ENCODE measurements at places on chromosomes 3 and 15.

- DNase-seq: no peak
Observed at GRCh38 chr3:168974617-168975403, 688.7 kb downstream of the MECOM start.

GRCh38 chr3:85670634-85671205 lies 711.9 kb downstream of the CADM2 start:
- DNase-seq: no peak

DNA sequence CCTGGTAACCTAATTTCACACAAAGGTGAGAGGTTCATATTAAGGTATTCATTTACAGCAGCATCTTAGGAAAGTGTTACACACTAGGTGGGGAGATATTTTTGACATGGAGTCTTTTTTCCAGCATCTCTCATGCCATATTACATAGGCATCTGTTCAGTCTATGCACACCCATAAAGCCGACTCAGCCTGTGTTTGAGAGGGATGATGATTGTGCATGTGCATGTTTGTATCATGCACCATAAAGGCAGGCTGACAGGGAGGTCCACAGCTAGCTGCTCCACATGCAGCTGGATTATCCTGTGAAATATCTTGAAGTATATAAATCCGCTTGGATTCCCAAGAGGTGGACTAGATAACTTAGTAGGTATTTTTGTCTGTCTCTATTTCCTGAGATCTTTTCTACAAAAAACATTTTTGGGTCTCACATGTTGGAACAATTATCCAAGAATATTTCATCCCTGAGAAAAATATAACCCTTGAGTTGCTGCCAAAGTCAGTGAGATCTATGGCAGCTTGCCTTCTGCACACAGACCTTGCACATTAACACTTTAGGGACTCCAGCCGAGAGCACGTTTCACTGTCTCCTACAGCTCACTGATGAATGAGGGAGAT lies 288.4 kb upstream of the DPH6 start:
- DNase-seq: no peak

- no peak for DNase-seq
Observed at GRCh38 chr3:155382396-155383042, 89.0 kb upstream of the STRIT1 start.

GRCh38 chr15:40894681-40895448 lies 615 bp downstream of the VPS18 start:
- no peak for DNase-seq
